NCI-H524 treated with DMSO at 0.1 percent for 48 hours (cell line): ENCODE measurements at places on chromosomes 2 and 18.

DNA sequence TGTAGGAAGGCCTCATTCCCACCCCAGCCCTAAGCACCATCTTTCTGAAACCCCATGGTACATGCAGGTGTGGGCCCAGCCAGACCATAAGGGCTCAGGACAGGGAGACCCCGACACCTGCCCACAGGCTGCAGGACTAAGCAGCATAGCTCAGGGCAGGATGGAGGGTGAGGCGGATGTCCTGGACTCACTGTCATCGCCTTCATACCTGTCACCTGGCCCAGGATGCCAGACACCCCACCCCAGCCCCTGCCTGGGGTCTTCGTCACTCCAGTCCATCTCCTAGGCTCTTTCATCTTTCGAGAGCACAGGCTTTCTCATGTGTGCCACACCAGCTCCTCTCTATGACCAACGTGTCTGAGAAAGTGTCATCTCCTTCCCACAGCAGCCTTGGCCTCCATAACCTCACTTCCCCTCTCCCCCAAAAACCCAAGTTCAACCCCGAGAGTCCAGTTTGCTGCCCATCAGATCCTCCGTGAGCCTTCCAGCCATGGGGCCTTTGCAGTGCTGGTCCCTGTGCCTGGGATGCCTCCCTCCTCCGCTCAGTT is 71.5 kb downstream of the EMX1 start:
- DNase-seq: no peak

- no peak for DNase-seq
These were observed 22.2 kb downstream of the TANC1 start for GRCh38 chr2:158990397-158991214.

DNA sequence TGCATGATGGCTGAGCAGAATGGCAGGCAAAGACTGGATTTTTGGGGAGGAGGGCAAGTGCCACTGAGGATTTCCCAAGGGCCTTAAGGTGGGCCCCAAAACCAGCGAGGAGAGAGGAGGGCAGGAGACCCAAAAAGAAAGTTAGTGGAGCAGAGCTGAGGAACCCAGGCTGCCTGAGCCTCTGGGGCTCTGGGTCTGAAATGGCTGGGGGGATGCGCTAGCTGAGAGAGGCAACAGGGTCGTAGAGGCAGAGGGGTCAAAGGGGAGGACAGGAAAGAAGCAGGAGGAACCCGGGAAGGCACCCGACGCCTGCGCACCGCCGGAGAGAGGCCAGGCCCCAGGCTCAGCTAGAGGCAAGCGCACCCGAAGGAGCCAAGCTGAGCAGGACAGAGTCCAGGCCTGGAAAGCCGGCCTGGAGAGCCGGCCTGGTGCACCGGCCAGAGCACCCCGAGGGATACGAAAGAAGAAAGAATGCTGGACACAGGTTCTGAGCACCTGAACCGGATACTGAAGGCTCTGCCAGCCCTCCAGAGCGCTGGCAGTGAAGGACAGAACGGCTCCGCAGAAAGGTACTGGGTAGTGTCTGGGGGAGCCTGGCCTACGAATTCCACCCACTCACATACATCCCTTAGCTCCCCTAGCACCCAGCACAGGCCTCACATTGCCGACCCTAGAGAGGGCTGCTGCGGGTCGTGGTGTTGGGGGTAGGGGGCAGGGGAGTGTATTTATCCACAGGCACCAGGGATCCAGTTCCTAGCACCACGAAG is 39.5 kb upstream of the ATP6V1B1 start:
- DNase-seq: no peak

DNA sequence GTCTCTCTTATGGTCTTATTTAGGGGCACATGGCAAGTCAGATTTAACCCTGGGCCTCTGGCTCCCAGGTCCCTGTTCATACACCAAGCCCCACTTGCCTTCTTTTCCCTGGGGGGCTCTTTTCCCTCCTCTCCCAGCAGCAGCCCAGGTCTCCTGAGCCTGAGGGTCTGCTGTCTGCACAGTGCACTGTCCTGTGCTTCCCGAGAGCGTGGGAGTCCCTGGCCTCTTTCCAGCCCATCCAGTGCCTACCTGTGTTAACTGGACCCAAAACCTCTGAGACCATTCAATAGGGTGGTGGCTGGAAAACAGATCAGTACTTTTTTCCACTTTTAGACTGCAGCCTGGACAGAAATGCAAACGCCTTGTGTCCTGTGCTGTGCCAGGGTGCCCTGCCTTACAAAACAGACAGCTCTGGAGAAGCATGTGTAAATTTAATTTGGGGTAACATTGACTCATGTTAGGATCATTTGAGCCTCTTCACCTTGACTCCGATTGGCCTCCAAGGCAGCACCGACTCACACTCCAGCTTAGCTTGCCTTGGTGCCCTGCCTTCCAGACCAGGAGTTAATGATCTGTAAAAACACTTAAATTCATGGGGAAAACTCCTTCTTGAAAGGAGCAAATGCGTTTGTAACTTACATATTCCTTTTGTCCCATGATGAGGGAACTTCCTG is 34.3 kb downstream of the TWIST2 start:
- no peak for DNase-seq

DNA sequence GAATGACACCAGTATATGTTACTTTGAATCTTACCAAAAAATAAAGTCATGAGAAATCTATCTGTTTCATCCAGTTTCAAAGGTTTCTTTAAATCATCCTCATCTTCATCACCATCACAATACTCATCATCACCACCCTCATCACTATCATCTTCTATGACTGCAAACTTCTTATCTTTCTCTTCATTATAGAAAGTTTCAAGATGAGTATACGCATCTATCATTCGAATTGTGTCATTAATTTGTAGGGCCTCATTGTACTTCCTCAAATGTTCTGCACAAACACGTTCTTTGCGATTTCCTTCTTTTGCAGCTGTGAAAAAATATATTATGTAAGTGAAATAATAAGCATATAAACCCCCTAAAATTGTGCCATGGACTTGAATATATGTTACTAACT is 34.1 kb upstream of the FAP start:
- no peak for DNase-seq

- DNase-seq: no peak
These were observed 110.4 kb downstream of the ANKRD44 start for GRCh38 chr2:197200051-197200761.
